ENCODE measurements at places on chromosomes 2 and 18. TPM values are rescaled to one million over a fixed set of nuclear protein-coding genes. Genes with fewer than 3 reads are reported as not detected.

- DNase-seq, result peak; percentile 43
Observed at GRCh38 chr2:239827523-239827890, 197.6 kb downstream of the NDUFA10 start.

DNA sequence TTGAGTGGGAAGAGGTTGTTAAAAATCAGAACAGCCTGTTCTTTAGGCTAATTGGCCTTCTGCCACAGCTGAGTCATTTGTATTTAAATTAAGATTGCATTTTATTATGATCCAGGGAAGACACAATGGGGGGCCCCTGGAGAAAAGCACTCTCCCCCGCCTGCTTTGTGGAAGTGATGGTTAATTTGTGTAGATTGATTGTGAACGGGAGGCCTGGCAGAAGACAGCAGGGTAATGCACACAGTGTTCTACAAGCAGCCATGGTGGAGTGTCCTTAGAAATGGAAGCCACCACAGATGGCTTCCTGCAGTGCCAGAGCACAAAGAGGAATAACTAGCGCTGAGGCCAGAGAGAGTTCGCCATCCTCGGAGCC, 19.6 kb downstream of the RAMP1 start:
- DNase-seq, result peak; percentile 53

DNA sequence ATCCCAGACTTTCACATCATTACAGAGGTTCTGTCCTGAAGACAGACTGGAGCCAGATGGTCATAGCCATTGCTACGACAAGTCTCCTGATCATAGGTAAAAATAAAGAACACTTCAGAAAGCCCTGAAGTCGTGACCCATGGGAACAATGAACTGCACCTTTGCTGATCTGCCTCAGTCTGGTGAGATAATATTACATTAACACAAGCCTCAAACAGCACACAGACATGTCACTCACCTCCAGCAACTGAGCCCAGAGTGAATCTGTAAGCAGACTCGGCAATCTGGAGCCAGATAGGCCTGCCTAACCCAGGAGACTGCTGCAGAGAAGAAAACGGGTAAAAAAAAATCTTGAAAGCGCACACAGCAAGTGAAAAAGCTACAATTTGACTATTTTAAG, 79.2 kb downstream of the SLC25A12 start:
- DNase-seq, result no peak

LOXL3 gene
- total RNA-seq, result 7.9 TPM

- DNase-seq, result no peak
Observed at GRCh38 chr18:69455125-69455524, 54.4 kb downstream of the DOK6 start.

DNA sequence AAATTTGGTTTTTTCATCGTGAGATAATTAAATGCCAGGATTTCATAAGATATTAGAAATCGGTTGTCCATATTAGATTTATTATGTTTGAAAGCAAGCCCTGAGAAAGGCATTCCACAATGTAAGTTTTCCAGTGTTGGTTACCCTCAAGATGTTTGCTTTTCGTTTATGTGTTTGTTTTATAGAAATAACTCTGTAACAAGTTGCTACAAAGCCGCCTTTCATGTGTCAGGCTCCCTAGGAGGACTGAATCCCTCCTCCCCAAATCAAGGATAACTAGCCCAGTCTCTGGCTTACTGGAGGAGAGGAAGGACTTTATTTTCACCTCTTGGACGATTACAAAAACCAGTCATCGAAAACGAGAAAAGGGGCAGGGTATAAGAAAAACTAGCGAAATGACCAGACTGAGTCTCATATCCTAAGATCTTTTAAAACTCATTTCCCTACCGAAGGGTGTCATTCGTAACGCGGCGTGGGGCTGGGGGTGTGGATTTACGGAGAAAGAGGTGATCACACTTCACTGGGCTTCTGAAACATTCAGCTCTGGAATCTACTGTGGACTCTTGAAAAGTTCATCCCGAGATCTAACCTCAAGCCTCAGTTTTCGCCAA, 1.0 kb upstream of the PEX13 start:
- no peak for DNase-seq

NT5DC4 gene
- total RNA-seq, result not detected

DNA sequence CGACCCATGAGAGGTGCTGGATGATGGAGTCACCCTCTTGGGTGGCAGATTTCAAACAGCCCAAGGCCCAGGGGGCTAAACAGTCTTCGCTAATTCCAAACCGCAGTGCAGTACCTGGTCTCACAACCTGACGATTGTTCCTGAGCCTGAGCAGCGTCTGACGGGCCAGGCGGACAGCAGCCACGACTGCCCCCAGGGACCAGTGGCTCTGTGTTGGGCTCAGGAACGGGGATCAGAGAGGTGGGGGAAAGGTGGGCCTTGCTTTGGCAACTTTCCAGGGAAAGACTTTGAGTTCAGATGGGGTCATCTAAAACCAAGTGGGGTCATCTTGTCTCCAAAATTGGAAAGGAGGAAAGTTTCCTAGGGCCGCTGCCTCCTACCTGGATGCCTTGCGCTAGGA, 492 bp downstream of the COLEC11 start:
- no peak for DNase-seq

- no peak for DNase-seq
Observed at GRCh38 chr2:209368914-209369313, 54.9 kb upstream of the MAP2 start.
